ENCODE measurements at places on chromosomes 12 and 14. TPM values are rescaled to one million over a fixed set of nuclear protein-coding genes. Genes with fewer than 3 reads are reported as not detected.

Gene RASSF9
- total RNA-seq, result 1.5 TPM

DNA sequence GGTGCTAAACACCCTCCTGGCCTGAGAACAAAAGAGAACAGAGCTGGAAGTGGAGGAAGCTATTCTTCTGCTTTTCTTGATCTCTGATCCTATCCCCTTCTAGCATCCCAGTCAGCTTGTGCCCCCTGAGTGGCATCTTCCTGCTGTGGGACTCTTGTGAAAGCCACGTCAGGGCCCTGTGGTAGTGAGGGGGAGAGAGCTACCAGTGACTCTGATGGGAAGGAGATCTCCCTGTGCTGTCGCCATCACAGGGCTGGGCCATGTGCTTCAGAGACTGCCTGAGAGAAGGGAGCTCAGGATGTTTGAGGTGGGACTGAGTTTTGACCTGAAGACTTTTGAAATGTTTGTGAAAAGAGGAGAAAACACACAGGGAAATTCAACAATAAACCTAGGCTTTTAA lies 107.6 kb upstream of the FUT8 start:
- no peak for DNase-seq

Gene SLC6A15
- not detected for total RNA-seq

DNA sequence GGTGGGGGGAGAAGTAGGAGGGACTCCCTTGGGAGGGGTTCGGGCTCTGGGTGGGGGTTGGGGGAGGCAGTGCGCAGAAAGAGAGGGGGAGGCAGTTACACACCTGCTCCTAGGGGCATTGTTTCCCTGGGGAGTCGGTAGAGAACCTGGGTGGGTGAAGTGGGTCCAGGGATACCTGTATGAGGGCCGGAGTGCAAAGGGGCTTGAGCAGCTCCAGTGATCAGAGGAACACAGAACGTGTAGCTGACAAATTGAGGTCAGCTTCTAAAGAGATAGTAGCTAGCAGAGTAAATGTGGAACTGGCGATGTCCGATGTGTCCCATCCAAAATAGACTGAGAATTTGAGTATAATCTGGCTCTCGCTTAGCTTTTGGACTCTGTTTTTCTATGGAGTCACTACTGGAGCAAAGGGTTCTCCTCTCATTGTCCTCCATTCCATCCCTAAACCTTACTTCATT lies 502 bp downstream of the SMARCD1 start:
- no peak for DNase-seq

- DNase-seq, result peak; percentile 98
Observed at GRCh38 chr12:109995686-109996482, at the start of gene GIT2. Gene GIT2, minus strand, starts transcription at chr12:109996368. Its CDS starts 144 bp downstream, at chr12:109996224.

DNA sequence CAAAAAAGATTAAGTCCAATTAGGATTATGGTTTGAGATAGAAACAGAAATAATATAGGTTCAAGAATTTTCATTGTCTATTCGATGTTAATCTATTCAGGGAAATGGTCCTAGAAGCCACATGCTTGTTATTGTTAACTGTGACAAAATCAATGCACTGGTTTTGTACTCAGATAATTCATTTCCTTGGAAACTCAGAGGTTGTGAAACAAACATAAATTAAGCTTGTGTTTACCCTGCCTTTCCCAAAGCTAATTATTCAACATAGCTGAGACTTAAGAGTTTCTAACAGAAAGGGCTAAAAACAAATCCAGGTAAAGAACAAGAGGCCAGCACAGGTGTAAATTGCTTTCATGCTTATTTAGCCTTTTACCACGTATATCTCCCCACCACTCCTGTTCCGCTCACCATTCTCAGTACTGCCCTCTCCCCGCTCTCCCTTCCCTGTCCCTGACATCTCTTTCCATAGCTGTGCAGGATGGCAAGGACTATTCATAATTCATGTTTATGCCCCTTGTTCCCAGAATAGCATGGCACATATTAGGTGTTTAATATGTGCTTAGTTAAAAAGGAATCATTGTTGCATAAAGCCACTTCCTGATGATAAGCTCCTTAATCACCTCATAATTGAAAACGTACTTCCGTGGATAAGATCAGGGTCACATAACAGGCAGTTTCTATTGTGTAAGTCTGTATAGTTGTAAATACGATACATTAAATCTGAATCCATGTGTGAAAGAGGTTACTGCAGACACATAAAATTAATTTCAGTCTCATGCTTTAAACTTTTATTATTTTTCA lies 131.8 kb upstream of the USP15 start:
- DNase-seq, result no peak

GRCh38 chr12:40152783-40153383 lies 47.0 kb upstream of the SLC2A13 start:
- DNase-seq, result no peak

DNA sequence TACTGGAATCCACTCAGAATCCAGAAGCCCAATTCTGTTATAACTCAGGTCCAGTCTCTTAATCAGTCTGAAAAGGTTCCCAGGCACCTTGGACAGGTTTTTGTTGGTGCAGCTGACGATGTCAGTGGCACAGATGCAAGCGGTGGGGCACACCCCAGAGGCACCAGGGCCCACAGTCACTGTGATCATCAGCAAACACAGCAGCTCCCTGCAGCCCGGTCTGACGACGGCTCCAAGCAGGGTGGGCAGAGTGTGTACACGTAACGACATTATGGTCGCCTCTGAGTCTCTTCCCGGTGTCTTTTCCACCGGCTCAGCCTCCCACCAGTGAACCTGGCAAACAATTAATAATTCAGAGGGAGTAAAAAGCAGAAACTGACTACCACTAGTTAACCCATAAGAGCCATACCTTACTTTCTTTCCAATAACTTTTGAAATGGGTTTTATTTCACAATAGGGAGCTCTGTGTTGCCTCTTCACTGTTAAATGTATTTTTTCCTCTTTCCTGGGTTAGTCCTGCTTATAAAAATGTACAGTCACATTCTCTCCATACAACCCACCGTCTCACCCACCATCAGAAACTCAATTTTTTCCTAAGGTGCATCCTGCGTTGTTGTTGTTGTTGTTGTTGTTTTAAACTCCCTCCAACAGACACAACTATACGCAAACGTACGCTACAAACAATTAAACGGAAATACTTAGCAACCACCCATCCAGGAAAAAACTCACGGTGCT lies 521 bp upstream of the PCED1B start:
- DNase-seq, result no peak

Gene ABCD2
- 26.0 TPM for total RNA-seq

DNA sequence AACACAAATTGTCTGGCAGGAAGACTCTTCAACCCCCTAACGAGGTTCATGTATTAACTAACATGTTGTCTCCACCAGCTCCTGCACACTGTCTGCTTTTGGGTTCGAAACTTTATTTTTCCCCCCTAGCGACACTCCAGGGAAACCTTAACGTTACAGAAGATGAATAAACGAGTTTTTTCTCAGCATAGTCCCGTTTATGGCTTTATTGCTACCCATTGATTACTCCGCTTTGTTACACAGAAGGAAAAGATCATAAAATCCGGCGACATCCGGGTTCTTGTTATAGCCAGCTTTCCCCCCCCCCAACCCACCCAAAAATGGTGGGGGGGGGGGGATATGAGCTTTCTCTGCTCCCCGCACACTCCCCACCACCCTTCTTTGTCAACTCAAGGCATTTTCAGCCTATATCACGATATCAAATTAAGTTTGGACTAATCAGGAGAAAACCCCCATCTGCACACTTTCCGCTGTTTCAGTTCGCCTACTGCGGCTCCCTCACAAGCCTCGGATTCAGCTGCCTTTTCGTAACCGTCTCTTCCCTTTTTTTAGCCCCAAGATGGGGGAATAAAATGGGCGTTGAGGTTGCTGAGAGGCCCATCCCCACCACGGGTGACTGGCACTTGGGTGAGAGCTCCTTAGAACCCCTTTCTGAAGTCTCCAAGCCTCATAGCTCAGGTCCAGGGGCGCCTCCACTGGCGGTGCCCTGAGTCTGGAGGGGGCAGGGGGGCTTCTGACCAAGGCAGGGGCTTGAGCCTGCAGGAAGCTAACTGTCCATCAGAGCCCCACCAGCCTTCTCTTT lies 1.4 kb upstream of the HOXC6 start:
- DNase-seq, result no peak

DNA sequence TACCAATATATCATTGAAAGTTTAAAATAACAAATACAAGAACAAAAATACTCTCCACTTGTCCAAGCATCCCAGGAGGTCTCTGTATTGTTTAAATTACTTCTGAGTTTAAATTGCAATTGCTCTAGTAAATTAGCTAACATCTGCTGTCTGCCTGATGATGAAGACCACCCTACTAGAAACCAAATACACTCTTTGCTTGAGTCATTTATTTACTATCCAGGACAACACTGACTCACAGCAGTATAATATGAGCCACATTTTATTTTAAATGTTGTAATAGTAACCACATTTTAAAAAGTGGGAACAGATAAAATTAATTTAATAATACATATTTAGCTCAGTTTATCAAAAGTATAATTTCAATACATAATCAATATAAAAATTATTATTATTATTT lies 62.9 kb upstream of the EEA1 start:
- no peak for DNase-seq

DNA sequence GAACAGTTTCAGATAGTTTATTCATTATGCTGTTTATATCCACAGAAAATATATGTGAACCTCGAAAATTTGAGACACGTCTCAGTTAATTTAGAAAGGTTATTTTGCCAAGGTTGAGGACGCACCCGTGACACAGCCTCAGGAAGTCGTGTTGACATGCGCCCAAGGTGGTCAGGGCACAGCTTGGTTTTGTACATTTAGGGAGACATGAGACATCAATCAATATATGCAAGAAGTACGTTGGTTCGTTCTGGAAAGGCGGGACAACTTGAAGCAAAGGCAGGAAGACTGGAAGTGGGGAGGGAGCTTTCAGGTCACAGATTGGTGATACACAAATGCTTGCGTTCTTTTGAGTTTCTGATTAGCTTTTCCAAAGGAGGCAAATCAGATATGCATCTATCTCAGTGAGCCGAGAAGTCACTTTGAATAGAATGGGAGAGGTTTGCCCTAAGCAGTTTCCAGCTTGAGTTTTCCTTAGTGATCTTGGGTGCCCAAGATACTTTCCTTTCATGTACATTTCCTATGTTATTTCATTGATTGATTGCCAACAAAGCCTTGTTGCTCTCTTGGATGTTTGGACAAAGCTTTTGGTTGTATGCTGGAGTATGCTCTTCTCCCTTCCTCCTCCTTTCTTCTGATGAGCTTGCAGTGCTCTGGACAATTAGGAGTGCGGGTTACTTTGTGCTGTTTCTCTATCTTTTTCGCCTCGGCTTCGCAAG lies 3.2 kb downstream of the SNAPC1 start:
- DNase-seq, result no peak

DNA sequence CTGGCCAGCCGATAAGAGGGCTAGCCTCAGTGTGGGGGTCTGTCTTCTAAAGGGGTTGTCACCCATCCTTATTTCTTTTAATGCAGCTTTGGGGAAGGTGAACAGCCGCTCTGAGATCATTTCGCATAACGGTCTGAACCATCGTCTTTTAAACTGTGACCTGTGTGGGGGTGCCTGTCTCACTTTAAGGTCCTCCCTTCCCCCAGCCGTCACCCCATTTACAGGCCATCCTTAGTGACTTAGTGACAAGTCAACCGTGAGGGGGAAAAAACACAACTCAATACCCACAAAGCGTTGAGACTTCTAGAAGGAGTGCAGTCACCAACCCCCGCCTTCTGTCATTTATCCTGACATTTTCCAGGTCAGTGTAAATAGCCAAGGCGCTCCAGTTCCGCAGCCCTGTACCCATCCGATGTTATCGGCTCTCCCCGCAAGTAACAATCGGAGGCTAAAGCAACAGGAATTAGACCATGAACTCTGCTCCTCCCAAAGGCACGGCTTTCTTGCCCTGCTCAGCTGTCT lies 505 bp upstream of the DENND5B start:
- DNase-seq, result no peak

DNA sequence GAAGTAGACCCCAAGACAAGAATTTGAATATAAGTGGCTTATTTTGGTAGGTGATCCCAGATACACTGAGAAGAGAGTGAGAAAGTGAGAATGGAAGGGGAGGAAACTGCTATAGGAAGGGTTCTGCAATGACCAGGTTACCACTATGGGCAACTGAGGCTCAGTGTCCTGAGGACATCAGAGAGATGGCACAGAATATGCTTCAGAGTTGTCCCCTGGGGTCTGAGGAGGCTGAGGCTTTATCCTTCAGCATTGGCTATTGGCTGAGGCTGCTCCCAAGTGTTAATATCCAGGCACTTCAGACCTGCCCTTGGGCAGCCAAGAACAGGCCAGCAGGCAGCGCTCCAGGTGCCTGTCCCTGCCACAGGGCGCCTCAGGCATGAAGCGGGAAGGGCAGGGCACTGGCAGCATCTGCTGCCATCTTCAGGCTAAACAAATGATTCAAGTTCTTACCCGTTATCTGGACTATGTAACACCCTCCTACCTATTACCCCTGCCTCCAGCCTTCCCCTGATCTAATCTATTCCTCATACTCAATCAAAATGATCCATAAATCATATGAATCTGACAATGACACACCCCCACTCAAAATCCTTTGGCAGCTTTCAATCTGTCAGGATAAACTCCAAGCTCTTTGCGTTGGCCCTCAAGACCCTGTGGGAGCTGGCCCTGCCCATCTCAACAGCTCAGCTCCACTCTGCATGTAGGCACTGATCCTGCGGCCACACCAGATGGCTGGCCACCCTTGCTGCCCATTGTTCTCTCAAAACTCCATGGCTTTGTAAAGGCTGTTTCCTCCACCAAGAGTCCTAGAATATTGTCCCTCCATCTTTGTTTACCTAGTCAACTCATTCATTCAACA lies 42.4 kb downstream of the CKAP4 start:
- no peak for DNase-seq

GRCh38 chr12:29611906-29612305 lies 114.4 kb upstream of the OVCH1 start:
- DNase-seq, result no peak

DNA sequence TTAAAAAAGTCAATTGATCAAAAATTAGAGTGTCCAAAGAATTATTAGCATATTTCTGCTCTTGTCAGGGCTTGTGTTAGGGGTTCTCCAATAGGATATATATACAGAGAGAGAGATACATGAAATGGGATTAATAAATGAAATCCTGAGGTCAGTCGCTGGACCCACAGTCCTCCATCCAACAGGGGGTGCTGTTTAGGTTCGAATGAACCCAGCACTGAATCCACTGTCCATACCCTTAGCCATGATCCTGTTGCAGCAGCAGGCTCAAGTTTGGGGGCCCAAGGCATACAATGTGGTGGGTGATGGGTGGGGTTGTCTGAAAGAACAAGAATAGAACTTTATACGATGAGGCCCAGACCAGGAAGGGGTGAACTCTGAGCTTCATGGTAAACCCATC lies 780 bp upstream of the MYO1H start:
- no peak for DNase-seq

Gene ZNF268
- total RNA-seq, result 10.8 TPM

- no peak for DNase-seq
Observed at GRCh38 chr14:59768855-59769375, 101.7 kb downstream of the RTN1 start.

GRCh38 chr12:79935624-79936345 lies 888 bp upstream of the PPP1R12A start:
- no peak for DNase-seq

Measured in mesenteric fat pad (tissue), 1 donor.